ENCODE measurements at places on chromosomes 12 and 14.

DNA sequence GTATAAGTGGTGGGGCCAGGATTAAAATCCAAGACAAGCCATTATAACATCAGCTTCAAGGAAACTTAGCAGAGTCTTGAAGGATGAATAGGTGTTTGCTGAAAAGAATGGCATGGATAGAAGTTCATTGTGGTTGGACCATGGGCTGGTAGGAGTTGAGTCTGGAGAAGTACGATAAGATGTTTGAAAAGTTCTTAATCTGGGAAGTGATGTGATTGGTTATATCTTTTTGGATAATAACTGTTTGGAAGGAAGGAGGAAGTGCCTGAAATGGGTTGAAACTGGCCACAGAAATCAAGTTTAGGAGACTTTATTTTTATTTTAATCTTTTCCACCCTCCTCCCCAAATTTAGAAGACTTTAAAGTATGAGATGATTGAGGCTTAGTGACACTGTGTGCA lies 4.9 kb downstream of the DENR start:
- DNase-seq: no peak

DNA sequence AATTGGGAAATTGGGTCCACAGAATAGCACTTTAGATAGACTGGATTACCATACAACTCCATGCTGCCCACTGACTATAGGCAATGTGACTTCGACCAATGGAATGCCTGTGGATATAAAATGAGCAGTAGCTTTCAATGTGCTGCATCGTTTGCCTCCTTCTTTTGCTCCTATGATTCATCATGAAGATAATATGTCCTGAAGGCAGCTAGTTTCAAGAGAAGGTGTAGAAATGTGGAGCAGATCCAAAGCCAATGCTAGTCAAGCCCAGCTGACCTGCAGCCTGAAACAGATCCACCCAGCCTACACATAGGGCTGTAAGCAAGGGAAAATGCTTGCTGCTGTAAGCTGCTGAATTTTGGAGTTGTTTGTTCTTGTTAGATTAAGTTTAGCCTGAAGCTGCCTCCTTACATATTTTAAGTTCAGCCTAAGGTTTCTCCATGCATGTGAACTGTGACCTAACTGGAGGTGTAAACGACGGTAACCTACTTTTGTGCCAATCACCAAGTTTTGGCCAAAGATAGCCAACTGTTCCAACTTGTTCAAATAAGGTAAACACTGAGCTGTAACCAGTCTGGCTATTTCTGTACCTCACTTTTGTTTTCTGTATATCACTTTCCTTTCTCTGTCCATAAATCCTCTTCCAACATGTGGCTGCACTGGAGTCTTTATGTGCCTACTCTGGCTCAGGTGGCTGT lies 169.1 kb upstream of the AVPR1A start:
- no peak for DNase-seq

- no peak for DNase-seq
These were observed 30.6 kb downstream of the RASSF9 start for GRCh38 chr12:85805654-85806053.

DNA sequence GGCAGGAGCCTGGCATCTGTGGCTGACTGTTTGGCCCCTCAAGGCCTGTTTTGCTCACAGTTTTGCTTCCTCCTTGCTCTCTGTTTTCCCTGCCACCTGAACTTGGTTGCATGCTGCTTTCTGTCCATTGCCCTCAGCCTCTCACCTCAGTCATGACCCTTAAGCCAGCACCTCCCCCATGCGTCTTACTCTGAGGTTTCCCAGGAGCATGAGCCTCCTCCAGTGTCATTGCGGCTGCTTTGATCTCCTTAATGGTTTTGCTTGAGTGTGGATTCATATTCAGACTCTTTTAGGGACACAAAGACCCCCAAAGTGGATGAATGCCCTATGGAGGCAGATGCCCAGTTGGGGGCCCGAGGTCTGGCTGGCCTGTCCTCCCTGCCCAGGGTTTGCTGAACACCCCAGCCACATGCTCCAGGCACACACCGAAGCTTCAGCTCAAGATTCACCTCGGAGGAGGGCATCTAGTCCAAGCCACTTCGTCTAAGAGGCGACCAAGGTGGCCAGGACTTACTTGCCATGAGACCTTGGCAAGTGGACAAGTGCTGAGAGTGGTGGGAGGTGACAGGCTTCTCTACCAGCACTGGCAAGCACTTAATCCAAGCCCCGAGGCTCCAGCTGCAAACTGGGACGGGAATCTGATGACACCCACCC lies 95.4 kb upstream of the DIO3 start:
- DNase-seq: no peak

DNA sequence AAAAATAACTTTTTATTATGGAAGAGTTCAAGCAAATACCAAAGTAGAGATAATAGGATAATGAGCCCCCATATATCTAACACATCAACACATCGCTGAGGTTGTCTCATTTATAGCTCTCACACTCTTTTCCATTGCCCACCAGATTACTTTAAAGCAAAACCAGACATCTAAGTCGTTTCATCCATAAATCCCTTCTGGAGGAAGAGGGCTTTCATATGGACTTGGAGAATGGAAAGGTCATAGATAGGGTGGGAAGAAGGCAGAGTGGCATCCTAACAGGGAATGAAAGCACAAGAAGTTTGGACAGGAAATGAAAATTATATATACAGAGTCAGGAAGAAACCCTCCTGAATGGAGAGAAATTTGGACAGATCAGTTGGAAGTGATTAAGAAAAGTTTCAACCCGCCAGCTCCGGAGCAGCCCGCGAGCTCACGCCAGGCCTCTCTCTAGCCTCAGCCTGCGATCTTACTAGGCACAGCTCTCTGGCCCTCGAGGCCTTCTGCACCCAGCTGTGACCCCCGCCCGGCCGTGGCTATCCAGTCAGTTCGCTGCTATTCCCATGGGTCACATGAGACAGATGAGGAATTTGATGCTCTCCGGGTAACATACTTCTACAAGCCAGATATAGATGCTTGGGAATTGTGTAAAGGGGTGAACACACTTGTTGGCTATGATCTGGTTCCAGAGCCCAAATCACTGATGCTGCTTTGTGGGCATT lies 48.4 kb upstream of the NID2 start:
- no peak for DNase-seq

DNA sequence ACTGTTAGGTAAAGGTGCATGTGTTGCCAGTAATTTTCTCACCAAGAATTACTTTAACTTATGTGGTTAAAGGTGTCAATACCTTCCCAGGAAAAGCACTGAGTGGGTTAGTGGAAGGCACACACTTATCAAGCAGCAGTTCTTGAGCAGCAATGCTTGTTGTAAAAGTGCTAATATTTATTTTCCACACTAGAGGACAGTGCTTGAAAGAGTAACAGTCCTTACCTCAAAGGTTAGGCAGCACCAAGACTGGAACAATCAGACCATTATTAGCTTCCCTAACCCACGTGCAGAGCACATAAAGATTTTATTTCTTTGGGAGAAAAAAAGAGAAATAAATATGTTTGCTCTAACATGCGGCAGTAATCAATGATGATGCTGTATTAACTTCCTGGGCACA lies 48.8 kb upstream of the KRR1 start:
- no peak for DNase-seq

GRCh38 chr14:89813617-89814031 lies 140.9 kb downstream of the EFCAB11 start:
- no peak for DNase-seq

DNA sequence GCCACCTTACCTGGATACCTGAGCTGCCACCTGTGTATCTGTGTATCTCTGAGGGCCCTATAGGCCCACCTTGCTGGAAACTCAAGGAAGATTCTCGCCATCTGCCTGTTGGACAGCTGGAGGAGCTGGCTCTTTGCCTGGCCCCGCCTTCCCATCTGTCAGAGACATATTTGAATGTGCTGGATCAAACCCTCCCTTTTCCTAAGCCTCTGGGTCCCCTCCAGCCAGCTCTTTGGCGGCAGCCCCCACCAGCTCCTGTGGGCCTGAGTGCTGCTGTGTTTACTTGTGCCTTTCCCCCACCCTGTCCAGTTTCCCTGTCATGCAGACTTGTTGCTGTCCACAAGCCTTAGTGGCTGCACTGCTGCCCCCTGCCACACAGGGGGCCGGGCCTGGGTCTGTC lies 55.9 kb upstream of the SRSF5 start:
- DNase-seq: no peak

DNA sequence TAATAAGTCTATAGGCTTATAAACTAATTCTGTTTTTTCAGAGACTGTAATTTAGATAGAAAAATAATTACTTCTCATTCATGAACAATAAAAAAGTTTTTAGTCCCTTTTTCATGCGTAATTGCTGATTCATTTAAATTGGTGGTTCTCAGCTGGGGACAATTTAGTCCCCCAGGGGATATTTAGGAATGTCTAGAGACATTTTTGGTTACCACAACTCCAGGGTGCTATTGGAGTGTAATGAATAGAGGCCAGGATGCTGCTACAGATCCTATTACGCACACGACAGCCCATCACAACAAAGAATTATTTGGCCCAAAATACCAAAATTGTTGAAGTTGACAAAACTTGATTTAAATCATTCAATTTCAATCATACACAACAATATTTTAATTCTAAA lies 22.8 kb upstream of the VCPKMT start:
- DNase-seq: no peak

DNA sequence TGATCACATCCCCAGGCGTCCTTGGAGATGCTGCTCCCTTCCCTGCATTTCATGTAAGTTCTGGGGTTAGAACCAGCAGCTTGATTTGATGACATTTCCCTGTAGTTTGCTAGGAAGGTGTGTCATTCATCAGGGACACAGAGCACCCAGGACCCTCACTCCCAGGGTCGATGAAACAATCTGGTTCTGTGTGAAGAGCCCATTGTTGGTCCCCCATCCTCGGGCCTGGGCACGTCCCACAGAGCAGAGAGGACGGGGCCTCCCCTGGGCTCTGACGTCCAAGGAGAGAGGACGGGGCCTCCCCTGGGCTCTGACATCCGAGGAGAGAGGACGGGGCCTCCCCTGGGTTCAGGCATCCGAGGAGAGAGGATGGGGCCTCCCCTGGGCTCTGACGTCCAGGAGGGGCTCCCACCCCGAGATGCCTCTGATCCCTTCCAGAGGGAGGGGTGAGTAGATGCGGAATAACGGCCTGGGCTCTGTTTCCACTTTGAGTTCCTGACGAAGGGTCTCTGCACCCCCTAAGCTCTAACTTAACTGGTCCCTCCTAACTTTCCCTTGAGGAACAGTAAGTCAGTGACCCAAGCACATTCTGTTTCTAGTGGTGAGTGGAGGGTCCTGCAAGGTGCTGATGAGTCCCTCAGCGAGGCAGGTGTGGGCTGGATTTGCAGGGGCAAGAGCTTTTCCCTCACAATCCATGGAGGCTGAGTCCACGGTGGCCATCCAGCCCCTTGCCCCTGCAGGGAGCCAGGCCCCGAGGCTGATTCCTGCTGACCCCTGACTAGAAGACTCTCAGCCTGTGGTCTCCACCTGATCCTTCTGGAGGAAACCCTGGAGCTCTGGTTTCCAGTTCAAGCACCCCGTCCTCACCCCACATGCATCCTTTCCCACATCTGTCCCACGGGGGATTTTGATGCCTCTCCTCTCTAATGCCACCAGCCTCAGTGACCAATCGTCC lies 35.5 kb upstream of the SFSWAP start:
- DNase-seq: no peak

- DNase-seq: no peak
These were observed 60.6 kb downstream of the DAAM1 start for GRCh38 chr14:59249029-59249428.

DNA sequence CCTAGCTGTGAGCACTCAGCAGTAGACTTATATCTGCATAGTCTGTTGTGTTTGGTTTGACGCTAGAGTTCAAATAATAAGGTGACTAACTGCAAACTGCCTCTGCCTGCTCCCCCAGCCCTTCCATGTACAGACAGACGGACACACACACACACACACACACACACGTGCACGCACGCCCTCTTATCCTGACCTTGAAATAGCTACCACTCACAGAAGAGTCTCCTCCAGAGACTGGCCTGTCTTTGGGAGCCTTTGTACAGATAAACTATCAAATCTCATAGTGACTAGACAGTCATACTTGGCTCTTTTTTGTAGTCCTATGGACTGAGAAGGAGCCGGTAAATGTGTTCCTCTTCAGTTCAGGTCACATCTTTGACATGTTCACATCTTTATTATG lies 158.4 kb downstream of the FBXL14 start:
- no peak for DNase-seq

DNA sequence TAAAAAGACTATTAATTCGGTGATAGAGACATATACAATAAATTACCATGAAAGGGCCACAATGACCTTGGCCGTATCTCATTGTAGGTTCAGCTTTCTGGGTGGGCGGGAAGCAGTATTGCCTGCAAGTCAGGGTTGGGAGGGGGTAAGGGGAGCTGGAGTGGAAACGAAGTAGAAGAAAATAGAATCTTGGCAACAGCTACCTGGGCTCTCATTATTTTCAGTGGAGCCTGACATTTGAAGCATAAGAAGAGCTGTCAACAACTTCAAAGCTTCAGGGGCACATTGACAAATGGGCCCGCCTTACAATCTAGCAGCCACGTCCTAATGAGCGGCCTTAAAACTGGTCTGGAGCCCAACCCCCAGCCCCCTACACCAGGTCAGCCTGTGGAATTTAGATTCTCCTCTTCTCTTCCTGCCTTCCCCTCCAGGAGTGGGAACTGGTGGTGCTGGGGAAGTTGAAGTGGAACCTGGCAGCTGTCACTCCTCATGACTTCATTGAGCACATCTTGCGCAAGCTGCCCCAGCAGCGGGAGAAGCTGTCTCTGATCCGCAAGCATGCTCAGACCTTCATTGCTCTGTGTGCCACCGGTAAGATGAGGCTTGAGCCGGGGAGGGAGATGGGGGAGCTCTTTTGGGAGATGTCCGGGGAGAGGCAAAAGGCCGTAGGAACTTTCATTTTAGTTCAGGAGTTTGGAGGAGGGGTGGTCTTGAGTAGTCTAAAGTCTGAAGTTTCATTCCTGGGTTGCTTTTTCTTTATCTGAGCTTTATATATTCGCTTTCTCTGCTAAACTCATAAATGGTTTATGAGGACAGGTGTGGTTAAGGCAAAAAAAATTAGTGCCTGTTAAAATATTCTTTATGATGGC lies 5.0 kb downstream of the CCND2 start:
- no peak for DNase-seq

GRCh38 chr12:120350576-120351350 lies 18.2 kb downstream of the MSI1 start:
- no peak for DNase-seq

- no peak for DNase-seq
These were observed 42.9 kb downstream of the IGF1 start for GRCh38 chr12:102437511-102437910.

GRCh38 chr12:127728729-127729128 lies 538.2 kb upstream of the TMEM132C start:
- no peak for DNase-seq

- DNase-seq: no peak
These were observed 7.8 kb upstream of the CACNA2D4 start for GRCh38 chr12:1926251-1926657.

DNA sequence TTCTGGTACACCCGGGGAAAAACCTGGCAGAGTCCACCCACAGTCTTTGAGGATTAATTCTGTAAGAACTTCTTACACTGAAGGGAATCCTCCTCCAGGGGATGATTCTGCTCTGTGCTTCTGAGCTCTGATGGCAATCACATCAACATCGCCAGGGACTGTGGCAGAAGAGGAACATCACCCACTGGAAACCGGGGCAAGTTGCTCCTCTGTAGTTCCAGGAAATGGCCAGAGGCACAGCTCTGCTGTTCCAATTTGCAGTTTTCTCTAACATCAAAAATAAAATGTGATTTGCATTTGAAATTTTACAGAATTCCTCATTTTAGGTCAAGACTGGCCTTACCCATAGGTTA lies 207.6 kb downstream of the DAD1 start:
- no peak for DNase-seq

- DNase-seq: no peak
These were observed 22.1 kb downstream of the DMAC2L start for GRCh38 chr14:50334211-50334610.
